GM12865 (cell line): ENCODE measurements at places on chromosomes 13 and 19.
A peak's percentile ranks its signal among the peaks of the same experiment; 100 is the strongest.

GRCh38 chr13:19185865-19186645, 4.4 kb upstream of the TUBA3C start:
- DNase-seq, result peak; percentile 8

GRCh38 chr13:99969919-99970650, 1.5 kb downstream of the ZIC5 start:
- peak; percentile 23 for DNase-seq

GRCh38 chr13:113747291-113747833, 11.7 kb upstream of the TMEM255B start:
- DNase-seq, result no peak

DNA sequence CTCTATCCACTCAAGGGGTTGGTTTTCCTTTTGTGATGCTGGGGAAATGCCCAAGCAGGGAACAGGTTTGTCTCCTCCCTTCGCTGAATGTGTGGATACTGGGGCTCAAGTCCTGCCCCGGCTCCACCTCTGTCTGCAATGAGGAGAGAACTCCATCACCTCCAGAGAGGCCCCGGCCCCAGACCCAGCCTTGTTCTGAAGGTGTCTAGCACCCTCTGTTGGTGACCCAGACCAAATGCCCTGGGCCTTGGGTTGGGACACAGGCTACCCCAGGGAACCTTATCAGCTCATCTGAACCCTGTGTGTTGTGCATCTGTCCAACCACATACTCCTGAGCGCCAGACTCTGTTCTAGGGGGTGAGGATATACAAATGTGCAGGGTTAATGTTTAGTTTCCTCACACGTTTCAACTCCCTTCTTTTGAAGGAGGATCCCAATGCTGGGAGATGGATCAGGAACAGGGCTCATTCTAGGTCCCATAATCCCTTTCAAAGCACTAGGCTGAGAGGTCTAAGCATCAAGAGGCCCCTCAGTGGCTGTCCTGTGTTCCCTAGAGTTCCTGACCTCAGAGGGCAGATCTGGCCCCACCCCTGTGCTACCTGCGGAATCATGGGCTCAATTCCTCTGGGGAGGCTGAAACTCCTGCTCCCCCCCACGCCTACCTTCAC, 112.5 kb upstream of the SLC7A1 start:
- DNase-seq, result peak; percentile 59

DNA sequence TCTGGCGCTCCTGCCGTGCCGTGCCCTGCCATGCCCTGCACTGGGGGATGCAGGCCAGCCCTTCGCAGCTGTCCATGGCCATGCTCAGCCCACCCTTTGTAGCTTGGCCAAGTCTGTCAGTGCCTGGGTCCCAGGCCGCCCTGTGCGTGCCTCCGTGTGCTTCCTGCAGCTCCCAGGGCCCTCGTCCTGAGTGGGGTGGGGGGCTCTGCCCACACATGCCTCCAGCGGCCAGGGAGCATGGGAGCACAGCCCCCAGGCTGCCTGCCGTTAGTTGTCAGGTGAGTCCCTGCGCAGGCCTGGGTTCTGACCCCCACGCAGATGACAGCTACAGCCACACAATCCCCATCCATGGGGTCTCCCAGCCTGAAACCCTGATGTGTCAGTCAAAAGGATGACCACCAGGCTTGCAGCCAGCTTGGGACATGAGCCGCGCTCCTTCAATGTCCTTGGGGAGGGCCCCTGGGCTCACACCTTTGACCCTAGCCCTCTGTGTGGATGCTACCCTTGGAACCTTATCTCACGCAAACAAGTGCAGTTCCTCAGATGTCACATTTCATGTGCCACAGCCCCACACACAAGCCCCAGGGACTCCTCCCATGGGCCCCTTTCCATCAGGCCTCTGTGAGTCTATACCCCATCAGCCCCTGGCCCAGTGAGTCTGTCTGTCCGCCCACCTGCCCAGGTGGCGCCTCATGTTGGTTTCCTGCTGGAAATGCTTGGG, 24.5 kb downstream of the TMED1 start:
- no peak for DNase-seq

DNA sequence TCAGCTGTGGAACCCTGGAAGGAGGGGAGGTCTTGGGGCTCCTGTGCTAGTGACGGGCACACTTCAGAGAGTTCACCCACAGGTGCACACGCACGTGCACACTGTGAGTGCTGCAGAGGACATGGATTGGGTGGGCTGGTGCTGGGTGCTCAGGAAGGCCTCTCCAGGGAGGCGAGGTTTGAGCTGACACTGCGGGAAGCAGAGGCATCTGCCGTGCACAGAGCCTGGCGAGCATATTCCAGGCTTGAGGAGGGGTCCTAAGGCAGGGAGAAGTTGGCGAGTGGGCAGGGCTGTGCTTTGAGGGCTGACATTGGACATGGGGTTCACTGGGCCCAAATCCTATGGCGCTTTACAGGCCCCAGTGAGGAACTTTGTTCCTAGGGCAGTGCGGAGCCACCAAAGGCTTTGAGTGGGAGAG, 25.6 kb downstream of the CCDC8 start:
- DNase-seq, result no peak

DNA sequence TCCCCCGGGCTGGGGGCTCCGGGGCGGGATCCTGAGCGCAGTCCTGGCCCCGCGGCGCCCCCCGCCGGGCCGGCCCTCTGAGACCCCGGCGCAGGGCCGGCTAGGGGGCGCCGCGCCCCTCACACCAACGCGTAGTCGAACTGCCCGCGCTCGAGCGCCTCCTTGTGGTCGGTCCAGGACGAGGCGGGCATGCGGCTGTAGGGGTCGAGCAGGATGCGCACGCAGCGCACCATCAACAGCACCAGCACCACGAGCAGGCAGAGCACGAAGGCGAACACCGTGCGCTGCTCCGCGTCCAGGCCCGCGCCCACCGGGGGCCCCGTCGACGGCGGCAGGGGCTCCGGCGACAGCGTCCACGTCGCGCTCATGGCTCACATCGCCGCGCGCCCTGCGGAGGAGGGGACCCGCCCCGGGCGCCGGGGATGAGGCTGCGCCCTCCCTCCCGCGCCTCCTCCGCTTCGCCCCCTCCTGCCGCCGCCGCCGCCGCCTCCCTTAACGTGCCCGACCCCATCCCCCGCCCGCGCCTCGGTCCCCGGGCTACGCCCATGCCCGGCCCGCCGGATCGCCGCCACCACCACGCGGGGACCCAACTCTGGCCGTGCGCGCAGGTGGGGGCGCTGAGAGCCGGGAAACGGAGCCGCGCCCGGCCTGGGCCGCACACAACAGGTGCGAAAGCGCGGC, 624 bp downstream of the CTXN1 start:
- peak; percentile 84 for DNase-seq

- DNase-seq, result no peak
Measured at GRCh38 chr13:106738186-106738678, 170.3 kb upstream of the ARGLU1 start.

DNA sequence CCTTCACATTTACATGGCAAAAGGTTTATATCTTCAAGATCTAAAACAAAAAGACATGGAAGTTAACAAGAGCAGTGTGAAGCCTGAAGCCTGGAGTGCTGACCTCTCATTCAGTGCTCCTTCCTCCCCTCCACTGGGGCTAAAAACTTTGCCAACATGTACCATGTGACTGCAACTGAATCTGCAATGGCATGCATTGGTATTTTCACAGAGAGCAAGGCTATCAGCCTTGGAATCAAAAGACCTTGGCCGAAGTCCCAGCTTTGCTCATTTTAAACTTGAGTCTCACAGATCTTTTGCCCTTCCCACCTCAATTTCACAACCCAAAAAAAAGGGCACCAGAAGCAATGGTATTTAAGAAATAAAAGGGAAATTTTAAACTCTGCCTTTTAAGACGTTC, 325.1 kb downstream of the DCT start:
- DNase-seq, result no peak

GRCh38 chr13:21324803-21325202, 134.3 kb downstream of the ZDHHC20 start:
- peak; percentile 27 for DNase-seq

DNA sequence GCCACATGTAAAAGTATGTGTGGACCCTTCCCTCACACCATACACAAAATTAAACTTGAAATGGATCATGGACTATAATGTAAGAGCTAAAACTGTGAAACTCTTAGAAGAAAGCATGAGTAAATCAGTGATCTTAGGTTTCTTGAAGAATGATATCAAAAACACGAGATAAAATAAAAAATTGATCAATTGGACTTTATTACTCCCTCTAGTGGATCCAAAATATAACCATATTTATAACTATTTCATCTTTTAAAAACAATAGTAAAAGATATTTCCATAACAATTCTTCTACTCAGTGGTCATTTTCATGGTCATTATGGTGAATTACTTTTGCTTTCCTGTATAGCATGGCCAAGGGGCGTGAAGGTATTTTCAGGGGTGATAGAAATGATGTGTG, 174.6 kb upstream of the LSM14A start:
- no peak for DNase-seq

- DNase-seq, result no peak
Measured at GRCh38 chr13:62838929-62839328, 1423.3 kb upstream of the PCDH20 start.

DNA sequence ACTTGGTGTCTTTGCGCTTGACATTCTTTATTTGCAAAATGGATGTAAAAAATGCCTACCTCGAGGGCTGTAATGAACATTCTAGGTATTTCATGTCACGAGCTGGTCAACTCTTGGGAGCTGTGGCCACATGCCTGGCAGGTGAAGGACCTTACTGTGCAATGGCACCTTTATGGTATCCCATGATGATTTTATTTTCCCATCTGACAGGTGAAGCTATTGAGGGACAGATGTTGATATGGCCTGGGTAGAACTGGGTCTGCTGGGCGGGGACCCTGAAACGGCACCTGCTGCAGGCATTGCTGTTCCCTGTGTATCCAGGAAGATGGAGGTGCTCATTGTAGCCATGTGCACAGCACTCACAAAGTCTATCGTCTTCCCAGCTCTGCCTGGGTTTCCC, 332.2 kb downstream of the TEX29 start:
- DNase-seq, result no peak

DNA sequence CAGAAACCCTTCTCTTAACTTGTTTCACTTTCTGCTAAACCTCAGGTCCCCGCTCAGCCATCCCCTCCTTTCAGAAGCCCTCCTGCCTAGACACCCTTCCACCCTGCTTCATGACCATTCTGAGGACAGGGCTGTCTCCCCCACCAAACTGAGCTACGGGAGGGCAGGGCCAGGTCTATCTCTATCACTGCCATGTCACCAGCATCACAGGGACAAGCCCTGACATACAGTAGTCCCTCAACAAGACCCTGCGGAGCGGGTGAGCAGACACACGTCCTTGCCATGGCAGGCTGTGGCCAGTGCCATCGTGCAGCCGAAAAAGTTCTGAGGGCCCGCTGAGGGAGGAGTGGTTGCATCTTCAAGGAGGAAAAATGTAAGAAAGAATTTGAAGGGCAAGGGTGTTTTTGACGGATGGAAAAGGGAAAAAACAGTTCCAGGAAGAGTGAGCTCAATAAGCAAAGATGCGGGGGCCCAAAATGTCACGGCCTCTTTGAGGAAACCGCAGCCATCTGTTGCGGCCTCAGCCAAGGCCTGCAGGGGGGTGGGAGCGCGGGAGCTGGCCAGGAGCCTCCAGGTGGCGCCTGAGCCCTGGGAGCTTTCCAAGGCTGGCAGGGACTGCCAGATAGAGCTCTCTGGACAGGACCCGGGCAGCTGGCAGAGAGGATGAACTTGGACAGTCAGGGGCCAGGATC, 8.1 kb downstream of the PTGIR start:
- peak; percentile 73 for DNase-seq

DNA sequence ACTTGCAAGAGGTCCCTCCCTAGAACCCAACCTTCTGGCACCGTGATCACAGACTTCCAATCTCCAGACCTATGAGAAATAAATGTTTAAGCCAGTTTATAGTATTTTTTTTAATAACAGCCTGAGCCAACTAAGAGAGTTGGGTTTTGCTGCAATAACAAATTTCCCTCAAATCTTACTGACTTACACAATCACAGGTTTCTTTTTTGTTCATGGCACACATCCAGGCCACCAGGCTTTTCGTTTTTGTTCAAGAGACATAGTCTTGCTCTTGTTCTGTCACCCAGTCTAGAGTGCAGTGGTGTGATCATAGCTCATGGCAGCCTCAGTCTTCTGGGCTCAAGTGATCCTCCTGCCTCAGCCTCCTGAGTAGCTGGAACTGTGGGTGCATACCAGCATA, 2.0 kb upstream of the SELENOV start:
- DNase-seq, result no peak

GRCh38 chr19:16078759-16079707, 2.7 kb downstream of the TPM4 start:
- peak; percentile 95 for DNase-seq

DNA sequence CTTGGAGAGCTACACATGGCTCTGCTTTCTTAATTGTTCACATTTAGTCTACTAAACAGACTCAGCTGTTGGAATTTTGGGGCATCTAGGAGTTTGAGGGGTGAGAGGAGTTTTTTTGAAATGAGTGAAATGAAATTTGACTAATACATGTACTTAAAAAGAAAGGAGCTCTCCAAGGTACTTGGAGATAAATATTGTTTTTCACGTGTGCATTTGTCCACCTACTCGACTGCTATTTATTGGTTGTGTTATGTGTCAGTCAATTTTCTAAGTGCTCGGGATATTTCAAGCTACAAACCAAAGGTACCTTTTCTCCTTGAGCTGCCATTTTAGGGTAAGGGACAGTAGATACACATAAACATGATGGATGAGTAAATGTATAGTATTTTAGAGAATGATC, 697.0 kb downstream of the LIG4 start:
- no peak for DNase-seq

GRCh38 chr19:20969898-20970297, 46.8 kb downstream of the ZNF85 start:
- no peak for DNase-seq

- DNase-seq, result no peak
Measured at GRCh38 chr13:36543671-36544070, 111.4 kb downstream of the CCNA1 start.

DNA sequence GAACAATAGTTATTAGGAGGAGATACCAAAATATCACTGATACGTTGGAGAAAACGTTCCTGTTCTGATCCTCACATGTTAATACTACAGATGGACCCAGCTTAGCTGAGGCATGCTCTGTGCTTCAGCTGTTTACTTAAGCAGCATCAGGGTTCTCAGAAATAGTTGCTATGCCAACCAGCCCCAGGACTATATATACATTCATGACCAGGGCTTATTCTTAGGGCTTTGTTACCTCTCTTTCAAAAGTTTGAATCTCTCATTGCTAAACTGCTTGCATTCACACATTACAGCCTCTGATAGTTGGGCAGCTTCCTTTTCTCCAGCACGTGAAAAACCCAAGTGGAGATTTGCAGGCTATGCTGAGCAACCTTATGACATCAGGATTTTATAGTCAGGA, 800.4 kb downstream of the DIAPH3 start:
- no peak for DNase-seq

- no peak for DNase-seq
Measured at GRCh38 chr19:32201636-32202051, 143.8 kb upstream of the ZNF507 start.

GRCh38 chr13:25783601-25784024, 268.2 kb downstream of the SHISA2 start:
- DNase-seq, result no peak

- DNase-seq, result no peak
Measured at GRCh38 chr13:87607266-87607665, 63.9 kb upstream of the SLITRK5 start.

- DNase-seq, result no peak
Measured at GRCh38 chr19:35266520-35267352, 2.0 kb upstream of the USF2 start.

GRCh38 chr13:43294412-43294811, 271.0 kb downstream of the DNAJC15 start:
- no peak for DNase-seq
